Mesendoderm (in vitro differentiated cells): ENCODE measurements at places on chromosomes 7 and 10.

DNA sequence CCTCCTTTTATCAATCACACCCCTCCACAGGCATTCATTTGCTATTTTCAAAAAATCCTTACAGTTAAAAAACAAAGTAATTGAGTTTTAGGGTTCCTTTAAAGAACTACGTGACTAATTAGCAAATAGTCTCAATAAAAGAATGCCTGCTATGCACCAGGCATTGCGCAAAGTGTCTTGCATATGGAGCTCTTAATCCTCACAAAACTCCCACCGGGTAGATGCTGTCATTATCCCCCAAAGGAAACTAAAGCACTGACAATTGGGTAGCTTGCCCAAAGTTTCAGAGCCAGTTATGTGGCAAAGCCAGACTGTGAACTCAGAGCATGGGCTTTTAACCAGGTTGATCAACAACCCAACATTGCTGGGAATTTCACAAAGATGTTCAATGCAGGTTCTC lies 305.7 kb downstream of the ELMO1 start:
- no peak overlapping the region for H3K27ac ChIP-seq
- DNase-seq: peak; percentile 14
- H3K27me3 ChIP-seq: no peaks in the 10 kb centered on the region
- no peaks in the 10 kb centered on the region for H3K4me1 ChIP-seq
- no peaks in the 10 kb centered on the region for H3K36me3 ChIP-seq

DNA sequence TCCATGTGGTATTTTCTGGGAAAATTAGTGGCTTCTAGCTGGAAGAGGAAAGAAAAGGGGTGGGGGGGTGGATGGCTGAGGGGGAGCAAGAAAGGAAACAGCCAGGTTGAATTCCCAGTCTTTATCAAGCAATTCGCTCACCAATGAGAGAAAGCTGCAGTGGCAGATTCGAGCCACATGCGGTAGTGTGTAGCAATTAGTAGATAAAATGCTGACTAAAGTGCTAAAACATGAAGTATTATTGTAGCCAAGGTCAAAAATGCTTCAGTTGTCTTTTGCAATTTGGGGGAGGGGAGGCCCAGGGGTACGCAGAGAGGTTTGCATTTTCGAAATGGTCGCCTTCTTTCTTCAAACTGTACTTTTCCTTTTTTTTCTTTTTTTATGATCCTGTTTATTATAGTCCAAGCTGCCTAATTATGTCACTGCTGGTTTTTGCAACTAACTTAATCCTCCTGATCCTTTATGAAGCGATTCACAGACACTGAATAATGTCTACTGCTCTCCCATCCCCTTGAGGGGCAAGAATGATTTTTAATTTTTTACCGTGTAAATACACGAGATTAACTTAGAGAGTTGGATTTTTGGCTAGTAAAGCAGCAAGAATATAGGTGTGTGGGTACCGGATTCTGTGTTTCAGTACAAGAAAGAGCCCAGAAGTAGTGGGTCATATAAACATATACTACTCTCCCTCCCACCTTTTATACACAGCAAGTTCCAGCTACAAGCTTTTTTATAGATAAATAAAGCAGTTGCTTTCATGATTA lies 3.6 kb upstream of the ARID5B start:
- no peak overlapping the region for H3K4me3 ChIP-seq
- no peaks in the 10 kb centered on the region for H3K36me3 ChIP-seq
- H3K4me1 ChIP-seq: peaks cover 5% of the 10 kb centered on the region
- H3K27ac ChIP-seq: no peak overlapping the region

GRCh38 chr10:96656198-96656577 lies 64.1 kb downstream of the PIK3AP1 start:
- no peaks in the 10 kb centered on the region for H3K36me3 ChIP-seq
- no peak overlapping the region for H3K27ac ChIP-seq
- H3K4me1 ChIP-seq: no peaks in the 10 kb centered on the region
- no peaks in the 10 kb centered on the region for H3K27me3 ChIP-seq
- no peak for DNase-seq

GRCh38 chr7:2523941-2524807 lies 4.6 kb downstream of the LFNG start:
- H3K4me1 ChIP-seq: peaks cover 3% of the 10 kb centered on the region
- no peak overlapping the region for H3K4me3 ChIP-seq
- H3K27me3 ChIP-seq: peaks cover 9% of the 10 kb centered on the region

DNA sequence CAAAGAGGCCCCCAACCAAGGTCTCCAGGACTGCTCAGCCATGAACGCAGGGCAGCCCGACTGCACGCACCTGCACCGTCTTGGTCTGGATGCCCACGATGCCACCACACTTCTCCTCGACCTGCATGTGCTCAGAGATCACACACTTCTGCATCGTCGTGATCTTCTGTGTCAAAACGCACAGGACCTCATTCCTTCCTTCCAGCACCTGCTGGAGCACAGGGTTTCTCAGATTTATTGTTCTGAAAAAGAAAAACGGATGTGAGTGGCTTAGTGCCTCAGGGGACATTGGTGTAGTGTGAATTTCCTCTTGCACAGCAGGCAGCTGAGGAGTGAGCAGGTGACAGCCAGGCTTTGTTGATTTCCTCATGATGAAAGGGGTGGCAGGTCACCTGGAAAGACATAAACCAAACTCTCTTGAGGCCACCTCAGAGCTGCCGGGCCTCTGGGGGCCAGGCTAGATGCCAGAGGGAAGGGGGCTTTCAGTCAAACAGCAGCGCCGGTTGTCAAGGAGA lies 38.2 kb downstream of the GSDME start:
- H3K4me3 ChIP-seq: no peak overlapping the region
- DNase-seq: no peak
- no peaks in the 10 kb centered on the region for H3K4me1 ChIP-seq
- no peak overlapping the region for H3K27ac ChIP-seq
- no peaks in the 10 kb centered on the region for H3K27me3 ChIP-seq
- no peaks in the 10 kb centered on the region for H3K36me3 ChIP-seq

DNA sequence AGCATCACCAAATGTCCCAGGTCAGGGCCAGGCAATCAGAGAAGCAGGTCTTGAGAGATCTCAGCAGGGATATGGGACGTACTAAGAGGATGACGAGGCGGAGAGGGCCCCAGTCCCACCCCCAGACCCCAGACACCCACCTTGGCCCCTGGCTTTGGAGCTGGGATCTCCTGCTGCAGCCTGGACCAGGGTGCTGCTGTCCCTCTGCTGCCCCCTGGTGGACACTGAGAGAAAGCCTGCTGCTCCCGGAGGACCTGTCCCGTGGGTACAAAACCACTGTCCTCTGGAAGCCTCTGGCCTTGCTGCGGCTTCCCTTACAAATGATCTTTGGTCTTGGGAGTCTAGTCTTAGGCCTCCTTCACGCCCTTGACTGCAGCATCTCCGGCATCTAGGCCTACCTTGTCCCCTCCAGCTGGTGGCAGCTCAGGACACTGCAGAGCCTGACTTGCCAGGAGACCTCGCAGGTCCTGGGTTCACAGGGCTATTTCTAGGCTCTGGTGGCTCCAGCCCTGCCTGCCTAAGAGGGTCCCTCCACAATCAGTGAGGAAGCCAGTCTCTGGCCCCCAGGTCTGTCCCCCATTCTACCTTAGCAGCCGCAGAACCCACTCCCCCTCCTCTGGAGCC lies 97.1 kb downstream of the RGS10 start:
- H3K4me3 ChIP-seq: no peak overlapping the region
- no peaks in the 10 kb centered on the region for H3K27me3 ChIP-seq
- H3K27ac ChIP-seq: no peak overlapping the region
- H3K36me3 ChIP-seq: no peaks in the 10 kb centered on the region
- H3K4me1 ChIP-seq: no peaks in the 10 kb centered on the region

GRCh38 chr7:71846160-71846559 lies 566.0 kb downstream of the CALN1 start:
- H3K27ac ChIP-seq: no peak overlapping the region
- H3K4me1 ChIP-seq: no peaks in the 10 kb centered on the region
- H3K4me3 ChIP-seq: no peak overlapping the region
- H3K27me3 ChIP-seq: no peaks in the 10 kb centered on the region
